Mononuclear cell (primary cell): ENCODE measurements at places on chromosomes 6 and 20. TPM values are rescaled to one million over a fixed set of nuclear protein-coding genes. Genes with fewer than 3 reads are reported as not detected.

The SASH1 gene
- total RNA-seq, result 1.7 TPM

The FAM162B gene
- total RNA-seq, result not detected

The ERVFRD-1 gene
- total RNA-seq, result 0.10 TPM

The TFAP2C gene
- not detected for total RNA-seq

The CDH4 gene
- total RNA-seq, result under 0.01 TPM

The TFAP2D gene
- not detected for total RNA-seq

The KCNK16 gene
- not detected for total RNA-seq

The ULBP2 gene
- total RNA-seq, result 0.94 TPM

The C20orf144 gene
- total RNA-seq, result 0.21 TPM

The EPHA7 gene
- total RNA-seq, result under 0.01 TPM

The BICRAL gene
- total RNA-seq, result 13.0 TPM

The GSTA2 gene
- total RNA-seq, result not detected

The FAM110A gene
- total RNA-seq, result 10.6 TPM

The IL17A gene
- not detected for total RNA-seq

The GFRAL gene
- total RNA-seq, result not detected

The C20orf141 gene
- not detected for total RNA-seq

The BANF2 gene
- not detected for total RNA-seq

The DNAH8 gene
- 0.10 TPM for total RNA-seq

The ADAM33 gene
- under 0.01 TPM for total RNA-seq

The CCDC28A gene
- 22.7 TPM for total RNA-seq

The CSNK2A1 gene
- 54.7 TPM for total RNA-seq

The ZDHHC14 gene
- 1.6 TPM for total RNA-seq

The LY6G6D gene
- total RNA-seq, result 1.0 TPM

The NKX2-2 gene
- total RNA-seq, result not detected

The SPTLC3 gene
- 1.0 TPM for total RNA-seq

The CLDN20 gene
- not detected for total RNA-seq

The FBXO5 gene
- 5.1 TPM for total RNA-seq

The XKR7 gene
- total RNA-seq, result under 0.01 TPM
